ENCODE measurements at places on chromosomes 7 and 10. TPM values are rescaled to one million over a fixed set of nuclear protein-coding genes. Genes with fewer than 3 reads are reported as not detected.

ZNF503 gene
- 25.1 TPM for total RNA-seq

GIMAP8 gene
- not detected for total RNA-seq

ASZ1 gene
- not detected for total RNA-seq

SORCS1 gene
- total RNA-seq = 0.38 TPM

DMBT1 gene
- under 0.01 TPM for total RNA-seq

MCM10 gene
- total RNA-seq = 13.9 TPM

PROSER2 gene
- total RNA-seq = 86.5 TPM

PLXDC2 gene
- 30.4 TPM for total RNA-seq

C7orf33 gene
- not detected for total RNA-seq

LRGUK gene
- total RNA-seq = 0.13 TPM

OR6B1 gene
- total RNA-seq = not detected

LLCFC1 gene
- total RNA-seq = not detected

OR13A1 gene
- not detected for total RNA-seq

PNLIPRP3 gene
- not detected for total RNA-seq

EVX1 gene
- not detected for total RNA-seq
